ENCODE measurements at places on chromosomes 4 and X. TPM values are rescaled to one million over a fixed set of nuclear protein-coding genes. Genes with fewer than 3 reads are reported as not detected.

SASH3 gene
- not detected for total RNA-seq

DNA sequence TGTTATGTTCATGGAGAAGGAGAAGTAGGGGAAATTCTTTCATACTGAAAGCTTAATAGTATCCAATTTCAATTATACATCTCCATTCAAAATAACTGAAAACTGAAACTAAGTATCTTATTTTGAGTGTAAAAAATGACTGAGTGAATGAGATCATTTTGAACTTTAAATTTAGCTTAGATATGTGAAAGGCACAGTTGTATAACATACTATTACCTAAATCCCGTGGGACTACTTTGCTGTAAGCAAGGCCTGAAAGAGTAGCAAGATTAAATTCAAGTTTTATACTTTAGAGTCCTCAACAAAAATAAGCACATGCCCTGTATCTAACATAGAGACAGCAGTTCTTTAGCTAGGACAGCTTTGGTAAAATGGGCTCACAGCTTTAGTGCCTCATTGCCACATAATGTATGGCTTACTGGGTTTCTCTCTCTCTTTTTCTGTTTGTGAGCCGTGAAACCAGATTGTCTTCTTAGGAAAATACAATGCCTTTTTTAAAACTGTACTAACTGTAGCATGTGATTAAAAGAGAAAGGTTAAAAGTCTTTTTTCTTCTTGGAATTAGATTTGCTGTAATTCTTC is 43.2 kb downstream of the GSTCD start:
- DNase-seq = no peak

DNA sequence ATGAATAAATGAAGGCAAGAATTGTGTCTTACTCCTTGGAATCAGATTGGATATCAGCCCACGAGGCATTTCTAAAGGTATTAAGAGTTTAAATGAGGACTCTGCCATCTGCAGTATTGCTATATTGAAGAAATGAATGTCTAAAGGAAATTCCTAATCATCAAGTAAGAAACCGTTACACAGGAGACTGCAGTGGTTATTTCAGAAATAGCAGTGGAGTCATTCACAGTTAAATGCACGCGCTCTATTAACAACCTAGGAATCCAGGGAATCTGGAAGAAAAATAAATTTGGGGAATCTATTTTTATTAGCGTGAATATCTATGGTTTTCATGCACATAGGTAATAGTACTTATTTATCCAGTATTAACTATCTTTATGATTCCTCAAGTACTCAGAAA is 334.2 kb downstream of the TENM3 start:
- DNase-seq = no peak

- DNase-seq = no peak
Observed at GRCh38 chr4:107866726-107867125, 42.0 kb downstream of the SGMS2 start.

DNA sequence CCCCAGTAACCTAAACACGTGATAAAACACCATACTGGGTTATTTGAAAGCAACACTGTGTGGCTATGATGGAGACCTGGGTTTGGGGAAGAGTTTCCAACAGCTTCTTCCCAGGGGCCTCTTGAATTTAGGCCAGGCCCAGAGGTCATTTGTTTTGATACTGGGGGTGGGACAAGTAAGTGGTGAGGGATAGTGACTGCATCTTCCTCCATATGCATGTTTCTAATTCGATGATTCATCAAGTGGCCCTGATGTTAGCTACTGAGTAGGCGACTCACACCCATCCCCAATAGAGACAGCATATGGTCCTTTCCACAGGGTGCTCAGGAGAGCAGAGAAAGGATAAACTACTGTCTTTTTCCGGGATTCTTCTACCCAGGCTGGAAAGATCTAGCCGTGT is 2.7 kb downstream of the NDP start:
- DNase-seq = peak; percentile 23

- DNase-seq = peak; percentile 12
Observed at GRCh38 chr4:27318740-27319139, 458.1 kb downstream of the STIM2 start.
